Left colon (tissue), 2 donors: ENCODE measurements at places on chromosomes 11 and 22. TPM values are rescaled to one million over a fixed set of nuclear protein-coding genes. Genes with fewer than 3 reads are reported as not detected.

- no peak for DNase-seq
Observed at GRCh38 chr11:76266286-76267100, 60.2 kb upstream of the WNT11 start.

GRCh38 chr11:75946531-75947530 is 131.8 kb downstream of the UVRAG start:
- no peak for DNase-seq

GRCh38 chr11:119158467-119158866 is 9.6 kb downstream of the ABCG4 start:
- no peak for DNase-seq

GRCh38 chr22:35634943-35635540 is 13.2 kb upstream of the APOL6 start:
- DNase-seq, result no peak

Gene PRODH
- total RNA-seq, result 15.5 TPM

Gene SLC35F2
- total RNA-seq, result 32.9 TPM
